ENCODE measurements at places on chromosomes 16 and 17.

- DNase-seq, result no peak
Measured at GRCh38 chr17:66522591-66523272, 220.3 kb downstream of the PRKCA start.

DNA sequence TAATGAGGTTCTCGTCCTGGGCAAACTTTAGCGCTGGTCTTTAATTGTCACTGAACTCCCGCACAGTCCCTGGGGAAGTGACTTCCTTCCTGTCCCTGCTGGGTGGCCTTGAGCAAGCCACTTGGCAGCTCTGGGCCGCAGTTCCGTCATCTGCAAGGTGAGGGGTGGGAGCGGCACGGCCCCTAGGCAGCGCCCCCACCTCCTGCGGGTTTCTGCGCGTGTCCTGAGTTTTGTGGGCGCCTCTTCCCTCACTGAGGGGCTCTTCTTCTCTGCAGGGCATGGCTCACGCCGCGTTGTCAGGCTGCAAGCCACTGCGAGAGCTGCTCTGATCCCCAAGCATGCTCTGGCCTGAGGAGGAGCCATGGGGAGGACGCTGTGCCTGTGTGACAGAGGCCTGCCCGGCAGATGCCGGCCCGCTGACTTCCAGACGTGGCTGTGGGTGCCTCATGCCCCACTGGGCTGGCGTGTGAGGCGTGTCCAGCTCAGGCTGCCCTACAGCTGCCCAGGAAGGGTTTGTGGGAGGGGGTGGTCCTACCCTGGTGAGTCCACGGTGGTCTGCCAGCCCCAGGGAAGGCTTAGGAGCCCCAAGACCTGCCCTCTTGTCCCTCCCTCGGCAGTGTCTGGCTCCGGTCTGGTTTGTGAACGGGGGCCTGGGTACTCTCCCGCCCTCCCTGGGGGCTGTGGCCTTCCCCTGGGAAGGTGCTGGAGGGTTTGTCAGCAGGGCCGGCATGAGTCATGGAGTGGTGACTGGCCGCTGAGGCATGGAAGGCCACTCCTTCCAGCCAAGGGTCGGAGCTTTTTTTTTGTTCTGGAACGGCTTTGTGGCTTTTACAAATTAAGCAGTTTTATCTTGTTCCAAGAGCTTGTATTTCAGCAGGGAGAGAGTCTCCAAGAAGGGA is 182.0 kb downstream of the SEC14L1 start:
- DNase-seq, result peak; percentile 67

- no peak for DNase-seq
Measured at GRCh38 chr17:54907376-54907775, 6.7 kb downstream of the TOM1L1 start.

DNA sequence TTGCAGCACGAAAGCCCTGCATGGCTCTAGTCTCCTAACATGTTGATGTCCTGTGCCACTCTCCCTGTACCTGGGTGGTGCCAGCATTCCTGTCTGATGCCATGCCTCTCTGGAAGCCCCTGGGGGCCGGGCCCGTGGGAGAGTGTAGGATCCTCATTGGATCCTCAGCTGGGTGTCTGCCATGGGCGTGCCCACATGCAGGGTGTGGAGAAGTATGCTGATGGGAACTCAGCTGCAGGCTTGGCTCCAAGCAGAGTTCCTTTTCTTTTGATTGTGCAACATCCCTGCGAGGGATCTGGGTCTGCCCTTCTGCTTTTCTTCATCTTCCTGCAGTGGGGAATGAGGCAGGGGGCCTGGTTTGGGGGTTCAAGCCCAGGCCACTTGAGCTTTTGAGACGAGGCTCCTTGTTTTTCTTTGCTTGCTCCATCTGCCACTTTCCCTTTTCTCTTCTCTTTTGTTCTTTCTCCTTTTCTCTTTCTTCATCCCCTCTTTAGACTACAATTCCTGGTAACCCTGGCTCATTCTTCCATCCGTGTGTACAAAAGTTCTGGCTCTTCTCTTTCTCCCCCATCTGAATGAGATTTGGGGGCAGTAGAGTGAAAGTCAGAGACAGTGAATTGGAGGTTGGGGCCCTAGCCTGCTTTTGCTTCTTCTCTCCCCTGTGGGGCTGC is 32.9 kb downstream of the KSR1 start:
- peak; percentile 43 for DNase-seq

GRCh38 chr17:5418858-5419355 is 555 bp downstream of the NUP88 start:
- DNase-seq, result peak; percentile 20

GRCh38 chr17:69327060-69327831 is at the start of gene ABCA5:
Gene ABCA5, minus strand, starts transcription at chr17:69327133. Its CDS starts 12,718 bp downstream, at chr17:69314415.
- peak; percentile 94 for DNase-seq

DNA sequence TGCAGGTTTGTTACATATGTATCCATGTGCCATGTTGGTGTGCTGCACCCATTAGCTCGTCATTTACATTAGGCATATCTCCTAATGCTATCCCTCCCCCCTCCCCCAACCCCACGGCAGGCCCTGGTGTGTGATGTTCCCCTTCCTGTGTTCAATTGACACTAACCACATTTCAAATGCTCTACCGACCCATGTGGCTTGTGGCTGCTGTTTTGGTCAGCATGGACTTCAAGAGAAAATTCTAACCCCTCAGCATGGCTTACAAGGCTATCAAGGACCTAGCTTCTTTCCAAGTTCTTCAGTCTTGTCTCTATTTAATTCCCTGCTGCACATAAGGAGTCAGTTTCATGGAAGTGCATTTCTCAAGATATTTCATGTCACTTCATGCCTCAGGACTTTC is 52.9 kb downstream of the MMD start:
- DNase-seq, result no peak

DNA sequence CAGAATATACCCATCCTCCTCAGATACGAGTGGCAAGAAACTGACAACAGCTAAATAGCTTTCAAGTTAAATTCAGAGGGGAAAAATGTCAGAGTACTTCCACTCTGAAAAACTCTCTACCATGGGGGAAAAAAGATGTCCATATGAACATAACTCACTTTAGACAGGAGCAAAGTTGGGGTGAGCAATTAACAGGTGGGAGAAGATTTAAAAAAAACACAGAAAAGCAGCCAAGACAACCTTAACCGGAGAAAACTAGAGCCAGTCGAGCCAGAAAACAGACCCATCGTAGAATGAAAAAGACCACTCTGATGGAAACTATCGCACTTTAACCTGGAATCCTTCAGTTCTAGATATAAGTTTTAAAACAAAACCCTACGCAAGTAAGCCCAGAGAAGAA is 833 bp downstream of the TERF2 start:
- no peak for DNase-seq

- DNase-seq, result no peak
Measured at GRCh38 chr17:79830303-79830702, 8.9 kb downstream of the CBX4 start.

GRCh38 chr17:18987230-18987610 is 17.3 kb downstream of the FAM83G start:
- no peak for DNase-seq

GRCh38 chr17:80891397-80892018 is 100.1 kb upstream of the CHMP6 start:
- no peak for DNase-seq

Data from iPS-NIHi11 (cell line).